Lung (tissue), 17 donors: ENCODE measurements at places on chromosomes 12 and 14.

GRCh38 chr12:47149146-47149545 is 69.4 kb upstream of the AMIGO2 start:
- no peak for DNase-seq
- no peaks in the 10 kb centered on the region for H3K36me3 ChIP-seq
- H3K27ac ChIP-seq, result no peak overlapping the region
- H3K4me1 ChIP-seq, result no peaks in the 10 kb centered on the region
- H3K27me3 ChIP-seq, result no peaks in the 10 kb centered on the region
- H3K4me3 ChIP-seq, result no peak overlapping the region

- H3K27me3 ChIP-seq, result no peaks in the 10 kb centered on the region
- H3K36me3 ChIP-seq, result no peaks in the 10 kb centered on the region
- H3K4me1 ChIP-seq, result peaks cover 3% of the 10 kb centered on the region
- H3K4me3 ChIP-seq, result no peak overlapping the region
Observed at GRCh38 chr14:53462931-53463778, 310.0 kb upstream of the DDHD1 start.

- no peaks in the 10 kb centered on the region for H3K4me1 ChIP-seq
- DNase-seq, result no peak
- no peaks in the 10 kb centered on the region for H3K36me3 ChIP-seq
- H3K4me3 ChIP-seq, result no peak overlapping the region
Observed at GRCh38 chr12:44193281-44193680, 357.4 kb downstream of the TMEM117 start.

GRCh38 chr14:75881994-75882393 is 99.8 kb downstream of the TGFB3 start:
- no peaks in the 10 kb centered on the region for H3K4me1 ChIP-seq
- H3K36me3 ChIP-seq, result peaks cover 5% of the 10 kb centered on the region
- no peak overlapping the region for H3K27ac ChIP-seq
- H3K27me3 ChIP-seq, result no peaks in the 10 kb centered on the region
